ENCODE measurements at places on chromosomes 3 and 15.

GRCh38 chr3:181718369-181718768 lies 6.6 kb downstream of the SOX2 start:
- no peak for DNase-seq

DNA sequence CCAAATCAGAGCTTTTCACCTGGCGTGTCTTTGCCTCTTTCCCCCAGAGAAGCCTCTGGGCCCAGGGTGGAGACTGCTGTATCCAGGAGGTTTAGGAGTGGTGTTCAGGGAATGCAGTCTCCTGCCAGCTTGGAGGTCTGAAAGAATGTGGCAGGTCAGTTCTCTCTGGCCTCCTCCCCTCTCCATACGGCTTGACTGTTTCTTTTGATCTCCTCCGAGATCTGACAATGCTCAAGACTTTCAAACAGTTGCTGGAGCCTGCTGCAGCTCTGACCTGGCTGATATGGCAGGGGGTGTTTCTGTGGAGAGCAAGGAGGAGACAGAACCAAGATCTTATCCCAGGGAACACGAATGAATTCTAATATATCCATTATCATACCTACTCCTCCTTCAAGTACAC lies 24.7 kb upstream of the TM4SF4 start:
- DNase-seq, result no peak

DNA sequence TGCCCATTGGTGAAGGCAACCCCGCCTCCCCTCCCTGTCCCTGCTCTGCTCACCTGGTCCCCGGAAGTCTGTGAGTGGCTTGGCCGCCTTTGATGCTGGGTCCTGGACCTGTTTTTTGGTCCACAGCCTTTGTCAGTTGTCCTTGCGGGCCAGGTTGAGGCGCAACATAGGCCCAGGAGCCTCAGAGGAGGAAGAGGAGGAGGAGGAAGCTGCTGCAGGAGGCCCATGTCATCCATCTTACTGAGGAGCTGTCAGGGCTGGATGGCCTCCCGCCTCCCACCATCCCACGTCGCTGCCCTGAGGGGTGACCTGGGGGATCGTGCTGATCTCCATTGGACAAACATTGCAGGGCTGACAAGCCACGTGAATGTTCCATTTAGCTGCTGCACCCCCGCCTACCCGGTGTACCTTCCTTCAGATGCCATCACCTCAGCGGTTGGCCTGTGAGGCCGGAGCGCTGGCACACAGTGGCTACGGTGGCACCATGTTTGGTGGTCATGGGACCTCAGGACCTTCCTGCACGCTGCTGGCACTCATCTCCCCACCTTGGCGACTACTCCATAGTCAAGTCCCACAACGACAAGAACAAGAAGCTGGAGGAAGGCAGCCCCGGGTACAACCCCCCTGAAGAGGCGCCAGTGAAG lies 106.3 kb downstream of the SMAD6 start:
- DNase-seq, result no peak

GRCh38 chr3:188365988-188366698 lies 212.2 kb downstream of the LPP start:
- DNase-seq, result no peak

GRCh38 chr3:110684466-110684865 lies 387.1 kb upstream of the NECTIN3 start:
- no peak for DNase-seq

GRCh38 chr15:101803676-101804075 lies 367 bp downstream of the OR4F6 start:
- no peak for DNase-seq

DNA sequence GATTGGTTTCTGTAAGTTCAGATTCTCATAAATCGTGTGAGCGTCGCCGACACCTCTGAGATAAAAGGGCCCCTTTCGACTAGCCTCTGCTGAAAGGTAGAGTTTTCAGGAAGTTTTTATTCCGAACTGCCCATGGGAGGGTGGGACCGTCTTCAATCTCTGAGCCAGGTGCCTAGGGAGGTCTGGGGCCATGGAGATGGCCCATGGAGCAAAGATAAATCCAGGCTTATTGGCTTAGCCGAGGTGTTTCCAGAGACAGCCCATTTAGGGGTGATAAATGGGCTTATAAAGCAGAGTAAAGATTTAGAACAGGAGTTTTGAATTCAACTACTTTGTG lies 442 bp downstream of the QTRT2 start:
- DNase-seq, result no peak

DNA sequence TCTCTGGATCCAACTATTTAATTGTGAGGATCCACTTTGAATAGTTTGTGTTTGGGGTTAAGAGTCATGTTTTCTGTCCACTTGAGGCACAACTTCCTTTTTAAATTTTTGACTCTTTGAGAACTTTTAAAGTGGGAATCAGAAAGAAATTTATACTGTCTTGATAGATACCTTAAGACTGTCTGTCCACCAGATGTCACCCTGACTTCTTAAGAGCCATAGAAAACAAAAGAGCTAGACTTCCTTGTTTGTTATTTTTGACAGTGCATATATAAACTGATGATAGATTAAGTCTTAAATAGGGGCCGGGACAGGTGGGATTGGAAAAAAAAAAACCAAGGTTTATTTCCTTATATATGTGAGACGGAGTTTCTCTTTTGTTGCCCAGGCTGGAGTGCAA lies 52.1 kb upstream of the WDR72 start:
- no peak for DNase-seq

- DNase-seq, result no peak
These were observed 292.1 kb downstream of the LPP start for GRCh38 chr3:188446014-188446413.

DNA sequence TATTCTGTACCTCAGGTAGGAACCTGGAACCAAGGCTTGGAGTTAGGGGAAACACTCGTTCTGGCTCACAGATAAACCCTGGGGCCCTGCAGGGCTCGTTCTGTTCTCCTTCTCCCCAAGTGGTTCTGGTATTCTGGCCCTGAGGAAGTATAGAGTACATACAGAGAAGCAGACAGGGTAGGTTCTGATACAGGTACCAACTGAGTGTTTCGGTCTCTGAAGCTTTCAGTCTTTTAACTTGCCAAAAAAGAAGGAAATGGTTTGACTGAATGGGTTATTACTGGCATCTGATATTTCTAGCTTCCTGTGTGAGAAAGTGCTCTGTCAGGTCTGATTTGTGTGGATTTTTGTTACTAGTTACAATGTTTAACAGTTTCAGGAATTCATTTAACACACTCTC lies 67.3 kb downstream of the UBE2E2 start:
- DNase-seq, result no peak

DNA sequence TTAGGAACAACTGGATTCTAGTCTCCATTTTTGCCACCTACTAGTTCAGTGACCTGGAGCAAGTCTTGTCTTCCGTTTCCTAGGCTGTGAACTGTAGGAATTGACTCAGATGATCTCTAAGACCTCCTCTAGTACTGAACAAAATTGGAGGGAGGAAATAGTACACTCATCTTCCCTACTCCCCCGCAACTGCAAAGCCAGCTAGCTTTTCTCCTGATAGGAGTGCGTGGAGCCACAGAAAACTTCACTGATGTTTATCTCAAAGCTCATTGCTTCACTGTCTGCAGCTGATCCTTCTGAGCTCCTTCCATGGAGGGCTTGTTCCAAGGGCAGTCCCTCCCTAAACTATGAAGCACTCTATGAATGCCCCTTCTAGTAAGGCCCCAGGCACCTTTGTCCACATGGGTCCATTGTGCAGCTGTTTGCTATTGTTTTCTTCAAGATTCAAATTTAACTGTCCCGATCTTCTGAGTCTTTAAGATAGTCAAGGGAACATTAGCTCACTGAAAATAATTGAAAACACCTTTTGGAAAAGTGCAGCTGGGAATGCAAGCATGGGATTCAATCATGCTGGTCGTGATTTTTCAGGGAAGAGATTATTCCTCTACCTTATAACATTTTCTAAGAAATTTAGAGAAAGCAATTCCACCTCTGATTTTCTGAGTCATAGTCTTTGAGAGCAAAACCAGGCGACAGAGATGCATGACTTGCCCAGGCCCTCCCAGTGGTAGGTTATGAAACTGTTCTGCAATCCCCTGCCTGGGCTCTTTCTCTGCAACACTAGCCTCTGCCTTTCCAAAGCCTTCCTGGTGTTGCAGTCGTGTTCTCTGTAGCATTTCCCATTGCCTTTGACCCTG lies 24.3 kb downstream of the FILIP1L start:
- no peak for DNase-seq

DNA sequence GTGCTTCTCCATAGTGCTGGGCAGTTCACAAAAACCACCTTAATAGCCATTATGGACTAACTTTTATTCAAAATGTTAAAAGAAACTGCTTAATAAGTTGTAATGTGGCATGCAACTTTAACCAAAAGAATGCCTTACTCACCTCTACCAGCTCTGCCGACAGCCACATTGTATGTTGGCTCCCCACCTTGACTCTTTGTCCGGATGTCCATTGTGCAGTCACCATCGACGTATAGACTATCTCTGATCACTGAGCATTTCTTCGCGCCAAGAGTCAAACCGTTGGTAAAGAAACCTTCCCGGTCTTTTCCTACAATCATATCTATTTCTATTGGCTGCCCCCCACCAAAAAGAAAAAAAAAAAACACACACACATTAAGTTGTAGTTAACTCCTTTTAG lies 2.5 kb downstream of the PFN2 start:
- DNase-seq, result no peak

- no peak for DNase-seq
These were observed 52.4 kb downstream of the SLC6A6 start for GRCh38 chr3:14454639-14455310.

- DNase-seq, result no peak
These were observed 65.2 kb upstream of the TRA2B start for GRCh38 chr3:186002884-186003472.

GRCh38 chr3:15290736-15291135 lies 41.6 kb downstream of the SH3BP5 start:
- DNase-seq, result no peak

DNA sequence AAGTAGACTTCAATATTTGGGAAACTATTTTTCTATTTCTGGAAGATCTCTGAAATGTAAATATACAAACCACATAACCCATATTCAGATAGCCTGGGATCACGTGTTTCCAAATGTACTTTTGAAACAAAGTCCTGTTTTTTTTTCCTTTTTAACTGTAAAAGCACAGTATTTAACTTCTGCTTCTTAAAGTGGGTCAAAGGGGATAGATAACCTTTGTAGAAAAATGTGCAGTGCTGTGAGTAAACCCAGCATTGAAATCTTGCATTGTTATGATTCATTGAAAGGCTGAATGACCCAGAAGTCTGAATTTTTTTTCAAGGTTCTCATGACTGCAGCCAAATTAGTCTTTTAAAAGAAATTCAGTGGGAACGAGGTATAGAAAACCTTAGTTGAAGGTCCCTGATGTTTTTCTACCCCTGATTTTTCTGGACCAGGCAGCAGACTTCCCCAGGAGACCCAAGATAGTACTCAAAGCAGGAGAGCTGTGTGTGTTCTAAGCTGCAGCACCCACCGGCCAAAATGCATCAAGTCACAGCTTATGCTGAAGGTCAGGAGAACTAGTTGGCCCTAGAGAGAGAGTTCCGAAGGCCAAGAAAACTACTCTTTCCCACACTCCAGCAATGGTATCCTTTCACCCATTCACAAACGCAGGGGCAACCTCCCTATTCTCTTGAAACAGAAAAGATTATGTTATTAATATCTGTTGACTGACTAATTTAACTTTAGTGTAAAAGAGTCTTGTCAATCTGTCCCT lies 43.6 kb upstream of the APH1B start:
- peak; percentile 76 for DNase-seq

DNA sequence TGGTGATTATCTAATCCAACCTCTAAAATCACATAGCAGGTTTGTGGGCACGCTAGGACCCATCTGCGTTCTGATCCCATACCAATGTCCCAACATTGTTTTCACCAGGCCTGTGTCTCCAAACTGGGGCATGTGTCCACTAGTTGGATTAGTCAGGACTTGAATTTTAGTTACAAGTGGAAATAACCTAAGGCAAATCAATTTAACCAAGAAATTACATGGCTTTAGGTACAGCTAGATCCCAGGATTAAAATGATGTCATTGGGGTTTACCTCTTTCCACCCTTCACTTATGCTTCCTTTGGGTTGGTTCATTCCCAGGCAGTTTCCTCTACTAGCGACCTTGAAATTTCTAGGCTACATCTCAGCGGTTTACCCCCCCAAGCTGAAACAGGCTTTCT lies 47.2 kb upstream of the PXYLP1 start:
- DNase-seq, result no peak

- no peak for DNase-seq
These were observed 201.9 kb upstream of the CHRM5 start for GRCh38 chr15:33766389-33766788.

DNA sequence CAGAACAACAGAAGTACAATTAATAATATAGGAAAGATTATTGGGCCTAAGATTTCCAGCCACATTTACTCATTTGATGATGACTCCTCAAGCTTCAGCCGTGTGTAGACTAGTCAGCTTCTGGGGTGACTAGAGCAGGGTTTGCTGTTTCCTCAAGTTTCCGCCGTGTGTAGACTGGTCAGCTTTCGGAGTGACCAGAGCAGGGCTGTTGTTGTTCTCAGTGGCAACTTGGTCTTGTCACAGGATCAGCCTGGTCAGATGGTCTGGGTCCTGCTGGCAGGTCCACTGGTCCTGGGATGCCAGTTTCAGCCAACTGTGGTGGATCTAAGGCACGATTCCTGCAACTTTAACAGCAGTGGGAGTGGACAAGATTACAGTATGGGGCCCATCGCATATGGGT lies 21.8 kb upstream of the NOX5 start:
- DNase-seq, result no peak

- DNase-seq, result no peak
These were observed 90.0 kb downstream of the ARIH1 start for GRCh38 chr15:72564091-72564490.

DNA sequence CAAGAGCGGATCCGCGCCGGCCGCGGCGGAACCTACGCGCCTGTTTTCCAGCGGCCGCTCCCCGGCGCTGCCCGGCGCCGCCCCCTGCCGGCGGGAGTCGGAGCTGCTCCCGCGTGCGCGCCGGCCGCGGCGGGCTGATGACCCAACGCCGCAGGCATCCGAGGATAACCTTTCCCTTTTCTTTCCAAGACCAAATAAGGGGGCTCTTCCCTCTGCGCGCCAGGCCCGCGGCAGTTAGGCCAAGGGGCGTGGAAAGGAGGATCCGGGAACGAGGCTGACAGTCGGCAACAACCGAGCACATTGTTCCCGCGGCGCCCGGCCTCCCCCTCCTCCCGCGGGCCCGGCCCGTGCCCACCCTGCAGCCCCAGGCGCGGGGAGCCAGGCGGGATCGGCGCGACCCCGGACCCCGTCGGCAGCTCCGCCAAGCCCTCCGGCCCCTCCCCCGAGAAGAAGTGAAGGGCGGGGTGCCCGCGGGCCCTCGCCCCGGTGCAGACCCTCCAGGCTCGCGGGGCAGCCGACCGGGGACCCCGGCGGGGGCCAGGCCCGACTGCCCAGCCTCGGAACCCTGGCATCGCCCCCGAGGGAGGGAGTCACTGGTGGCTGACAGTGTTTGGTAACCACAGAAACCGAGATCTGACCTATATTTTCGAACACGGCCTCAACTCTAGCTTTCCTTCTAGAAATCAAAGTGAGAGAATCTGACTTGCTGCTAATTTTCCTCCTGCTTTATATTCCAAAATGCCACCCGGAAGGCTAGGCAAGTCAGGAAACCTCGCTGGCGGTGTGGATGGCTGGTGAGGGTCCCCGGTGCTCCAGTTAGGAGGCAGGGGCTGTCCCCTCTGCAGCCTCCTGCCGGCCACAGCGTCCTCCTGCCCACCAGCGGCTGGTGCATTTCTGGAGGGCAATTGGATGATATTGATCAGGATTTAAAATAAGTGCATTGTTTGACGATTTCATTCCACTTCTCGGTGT lies 45.6 kb upstream of the SYNM start:
- DNase-seq, result no peak

GRCh38 chr15:28132524-28133275 lies 33.6 kb upstream of the OCA2 start:
- no peak for DNase-seq

Data from non-pigmented ciliary epithelial cell (primary cell).